ENCODE measurements at places on chromosomes 2 and 18. TPM values are rescaled to one million over a fixed set of nuclear protein-coding genes. Genes with fewer than 3 reads are reported as not detected.

Gene CASP8
- total RNA-seq, result 25.8 TPM

Gene MYOM1
- 0.08 TPM for total RNA-seq

Gene SMIM21
- total RNA-seq, result not detected

Gene SCN2A
- 0.27 TPM for total RNA-seq

Gene PUS10
- 2.1 TPM for total RNA-seq

Gene ARHGEF33
- not detected for total RNA-seq

Gene ACMSD
- total RNA-seq, result not detected

Gene SRD5A2
- not detected for total RNA-seq

Gene IGFBP2
- total RNA-seq, result 169 TPM

Gene ACVR2A
- total RNA-seq, result 3.2 TPM

Gene GAD1
- total RNA-seq, result 7.2 TPM

Gene DGKD
- total RNA-seq, result 22.8 TPM

Gene CPO
- not detected for total RNA-seq

Gene SGPP2
- not detected for total RNA-seq

Gene LYG2
- 0.72 TPM for total RNA-seq

Gene SUPT7L
- total RNA-seq, result 21.6 TPM

Gene ELAC1
- total RNA-seq, result 10.8 TPM

Gene SAG
- not detected for total RNA-seq

Gene SERTAD2
- 9.2 TPM for total RNA-seq

Gene DLGAP1
- 1.9 TPM for total RNA-seq

Gene ESPNL
- total RNA-seq, result 0.41 TPM

Measured in A375 (cell line).